ENCODE measurements at places on chromosomes 6 and 20.

- no peak for DNase-seq
These were observed 2.6 kb downstream of the TRERF1 start for GRCh38 chr6:42448927-42449659.

DNA sequence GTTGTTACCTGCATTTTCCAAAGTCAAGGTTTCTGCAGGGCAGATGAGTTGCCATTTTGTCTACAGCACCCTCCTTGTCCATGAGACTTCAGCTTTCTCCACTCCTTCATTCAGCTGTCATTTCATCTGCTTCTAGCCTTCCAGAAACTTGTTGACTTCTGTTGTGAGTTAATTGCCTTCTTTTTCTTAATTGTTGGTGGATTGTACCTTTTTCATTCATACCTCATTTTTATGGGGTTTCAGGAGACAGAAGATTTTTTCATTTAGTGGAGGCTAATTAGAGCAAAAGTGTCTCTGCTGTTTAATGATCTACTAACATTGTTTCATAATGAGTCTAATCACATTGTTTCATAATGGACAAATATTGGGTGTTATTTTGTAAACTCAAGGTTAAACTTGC, 7.5 kb upstream of the SUMO4 start:
- no peak for DNase-seq

DNA sequence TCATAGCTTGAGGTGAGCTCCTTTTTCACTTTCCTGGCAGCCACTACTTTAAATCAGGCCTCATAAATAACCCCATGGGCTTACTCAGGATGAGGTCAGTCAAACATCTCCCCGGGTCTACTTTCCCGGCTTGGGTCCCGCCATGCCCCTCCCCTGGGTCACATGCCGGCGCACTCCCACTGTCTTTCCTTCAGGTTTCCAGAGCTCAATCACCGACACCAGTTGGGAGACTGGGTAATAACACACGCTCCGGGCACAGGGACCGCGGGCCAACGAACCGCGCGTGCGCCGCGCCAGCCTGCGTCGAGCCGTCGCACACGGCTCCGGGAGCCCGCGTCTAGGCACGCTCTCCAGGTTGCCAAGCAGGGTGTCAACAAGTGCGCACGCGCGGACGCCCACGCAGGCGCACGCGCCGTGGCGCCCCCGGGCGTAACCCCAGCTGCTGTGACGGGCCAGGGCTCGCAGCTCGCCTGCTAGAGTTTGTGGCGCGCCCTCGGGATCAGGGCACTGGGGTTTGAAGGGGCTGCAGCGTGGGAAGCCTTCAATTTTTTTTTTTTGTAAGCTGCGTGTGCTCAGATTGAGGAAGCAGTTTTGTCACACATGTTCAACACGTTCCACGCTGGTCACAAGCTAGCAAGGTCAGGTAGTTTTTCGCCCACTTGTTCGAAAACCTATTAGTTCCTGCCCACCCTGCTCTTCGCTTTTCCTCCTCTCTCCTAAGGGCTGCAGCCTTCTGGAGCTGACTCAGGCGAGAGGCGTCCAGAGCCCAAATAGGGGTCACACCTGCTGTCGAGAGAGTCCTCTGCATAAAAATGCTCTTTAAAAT, 31.8 kb downstream of the TFAP2B start:
- peak; percentile 5 for DNase-seq

- DNase-seq: no peak
These were observed 251.0 kb upstream of the NRSN1 start for GRCh38 chr6:23875006-23875405.

DNA sequence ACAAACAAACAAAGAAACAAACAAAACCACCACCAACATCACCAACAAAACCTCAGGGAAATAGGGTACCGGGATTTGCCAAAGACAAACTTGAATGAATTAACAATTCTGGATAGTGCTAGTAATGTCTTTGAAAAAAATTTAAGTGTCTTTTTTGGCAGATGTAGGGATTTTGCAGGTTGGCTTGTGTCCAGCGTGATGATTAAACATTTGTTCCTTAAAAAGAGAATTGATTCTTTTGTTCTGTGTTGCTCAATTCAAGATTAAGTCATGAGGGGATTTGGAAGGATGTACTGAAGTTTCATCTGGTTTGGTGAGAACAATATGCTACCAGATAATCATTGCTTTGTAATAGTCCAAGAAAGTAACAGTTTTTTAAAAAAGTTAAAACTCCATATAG, 125.1 kb upstream of the HS3ST5 start:
- no peak for DNase-seq

GRCh38 chr20:36141310-36141709, 13.2 kb upstream of the EPB41L1 start:
- DNase-seq: no peak

DNA sequence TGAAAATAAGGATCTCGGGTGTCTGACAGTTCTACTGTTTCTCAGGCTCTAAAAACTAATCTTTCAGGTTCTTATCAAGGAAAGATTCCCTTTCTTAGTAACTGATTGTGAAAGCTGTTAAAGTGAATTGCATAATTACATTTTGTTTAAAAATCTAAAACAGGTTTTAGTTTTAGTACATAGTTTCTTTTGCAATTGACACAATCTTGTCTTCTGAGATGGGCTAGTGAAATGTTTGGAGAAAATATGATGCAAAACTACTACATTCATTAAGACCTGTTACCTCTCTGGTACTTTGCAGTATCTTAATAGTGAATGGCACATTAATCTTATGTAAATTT, 298.4 kb downstream of the UTRN start:
- DNase-seq: no peak

- DNase-seq: no peak
These were observed 101.4 kb downstream of the PERP start for GRCh38 chr6:138005846-138006245.

GRCh38 chr6:37517411-37517812, 17.7 kb upstream of the CCDC167 start:
- DNase-seq: no peak

GRCh38 chr20:35891375-35891774, 62.9 kb downstream of the SCAND1 start:
- peak; percentile 80 for DNase-seq

DNA sequence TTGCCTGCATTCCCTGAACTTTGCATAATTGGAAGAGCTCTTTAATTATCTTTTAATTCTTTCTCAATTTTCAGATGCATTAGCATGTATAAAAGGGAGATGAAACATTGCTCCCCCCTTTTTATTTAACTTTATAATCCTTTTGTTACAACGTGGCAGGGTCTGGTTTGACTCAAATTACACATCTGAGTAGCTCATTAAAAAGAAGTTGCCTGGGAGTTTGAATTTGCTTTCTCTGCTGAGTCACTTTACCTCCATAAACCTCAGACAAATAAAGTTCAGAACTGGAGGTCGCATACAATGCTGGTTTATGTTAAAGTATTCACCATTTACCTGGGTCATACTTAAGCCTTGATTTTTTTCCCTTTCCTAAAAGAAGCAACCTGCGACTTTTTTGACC, 495.2 kb downstream of the PREX1 start:
- DNase-seq: peak; percentile 11

- DNase-seq: no peak
These were observed 36.5 kb downstream of the TRAM2 start for GRCh38 chr6:52540286-52540902.

DNA sequence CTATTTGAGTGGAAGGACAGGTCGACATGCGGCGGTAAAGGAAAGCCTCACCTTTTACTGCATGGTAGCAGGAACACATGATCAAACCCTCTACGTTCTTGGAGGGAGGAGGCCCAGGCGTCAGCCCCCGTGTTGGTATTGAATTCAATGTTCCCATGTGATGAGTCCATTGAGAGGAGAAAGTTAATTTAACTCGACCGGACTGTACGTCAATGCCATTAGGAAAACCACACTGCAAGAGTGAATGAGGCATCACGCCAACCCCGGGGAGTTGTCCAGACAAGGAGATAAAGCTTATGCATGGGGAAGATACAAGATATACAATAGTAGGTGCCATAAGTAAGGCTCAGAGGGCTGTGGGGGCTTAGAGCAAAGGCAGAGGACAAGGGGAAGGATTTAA, 213.9 kb upstream of the ECI2 start:
- DNase-seq: no peak

GRCh38 chr6:116176596-116176995, 50.7 kb upstream of the COL10A1 start:
- no peak for DNase-seq

DNA sequence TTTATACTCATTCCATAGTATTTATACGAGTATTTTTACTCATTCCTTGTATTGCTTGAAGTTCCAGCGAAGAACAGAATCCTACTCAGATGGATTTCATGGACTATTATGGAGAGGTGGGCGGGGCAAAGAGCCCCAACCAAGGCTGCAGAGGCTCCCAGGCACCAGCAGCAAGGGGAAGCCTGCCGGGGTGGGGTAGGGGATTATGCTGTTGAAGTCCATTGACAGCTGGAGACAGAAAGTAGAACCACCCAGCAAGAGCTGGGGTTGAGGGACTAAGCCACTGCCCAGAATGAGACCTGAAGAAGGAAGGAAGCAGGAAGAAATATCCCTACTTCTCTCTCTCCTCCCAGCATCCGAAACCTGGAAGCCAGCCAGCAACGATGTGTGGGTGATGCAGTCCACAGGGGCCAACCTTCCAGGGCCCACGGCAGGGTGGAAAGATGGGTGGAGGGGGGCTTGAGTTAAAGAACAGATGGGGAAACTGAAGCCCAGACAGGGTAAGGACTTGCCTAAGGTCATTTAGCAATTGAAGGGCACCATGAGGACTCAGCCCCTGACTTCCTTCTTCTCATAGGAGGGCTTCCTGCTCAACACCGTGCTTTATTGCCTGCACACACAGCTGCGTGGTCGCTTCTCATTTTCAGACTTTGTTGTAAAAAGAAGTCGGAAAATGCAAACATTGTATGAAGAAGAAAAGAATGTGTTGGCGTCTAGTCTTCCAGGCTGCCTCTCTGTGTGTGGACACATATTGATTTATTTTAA, 18.3 kb upstream of the GTSF1L start:
- DNase-seq: no peak

DNA sequence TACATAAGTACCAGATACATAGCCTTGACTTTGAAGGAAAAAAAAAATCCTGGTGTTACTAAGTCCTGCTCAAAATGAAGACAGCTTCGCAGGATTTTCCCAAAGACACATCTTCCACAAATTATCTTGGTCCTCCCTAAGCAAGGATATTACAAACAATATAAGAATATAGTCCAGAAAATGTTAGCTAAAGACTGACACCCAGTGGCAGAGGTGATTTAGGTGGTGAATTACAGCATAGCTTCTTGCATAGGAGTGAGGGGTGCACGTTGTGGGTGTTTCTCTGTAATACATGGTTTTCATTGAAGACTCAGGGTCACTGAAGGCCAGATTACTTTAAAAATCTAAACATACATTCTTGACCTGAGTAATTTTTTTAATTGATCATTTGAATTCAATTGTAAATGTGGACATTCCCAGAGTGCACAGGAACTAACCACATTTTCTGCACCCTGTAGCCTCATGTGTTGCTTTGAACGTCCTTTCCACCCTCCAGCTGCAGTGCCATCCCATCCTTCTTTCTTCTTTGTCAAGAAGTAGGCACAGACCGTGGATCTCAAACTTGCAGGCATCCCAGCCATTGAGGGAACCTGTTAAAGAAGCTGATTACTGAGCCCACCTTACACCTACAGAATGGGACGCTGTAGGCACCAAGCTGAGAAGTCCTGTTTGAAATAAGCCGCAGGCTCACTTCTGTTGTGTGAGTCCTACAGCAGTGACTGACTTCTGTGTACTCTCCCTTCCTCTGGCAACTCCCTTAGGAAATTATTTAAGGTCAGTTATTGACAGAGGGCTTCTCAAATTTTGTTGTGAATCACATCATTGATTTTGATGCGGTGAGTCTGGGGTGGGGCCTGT, 102.6 kb downstream of the PERP start:
- DNase-seq: peak; percentile 5

DNA sequence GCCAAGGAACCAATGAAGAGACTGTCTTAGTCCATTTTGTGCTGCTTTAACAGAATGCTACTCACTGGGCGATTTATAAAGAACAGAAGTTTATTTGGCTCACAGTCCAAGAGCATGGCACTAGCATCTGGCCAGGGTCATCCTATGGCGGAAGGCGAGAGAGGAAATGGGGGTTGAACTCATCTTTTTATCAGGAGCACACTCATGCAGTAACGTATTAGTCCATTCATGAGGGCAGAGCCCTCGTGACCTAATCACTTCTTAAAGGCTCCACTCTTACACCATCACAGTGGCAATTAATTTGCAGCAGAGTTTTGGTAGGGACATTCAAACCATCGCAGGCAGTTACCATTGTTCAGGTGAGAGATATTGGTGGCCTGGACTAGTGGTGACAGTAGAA, 8.5 kb downstream of the ARFGEF2 start:
- no peak for DNase-seq

- DNase-seq: no peak
These were observed 37.8 kb upstream of the ANKEF1 start for GRCh38 chr20:9996944-9997343.

DNA sequence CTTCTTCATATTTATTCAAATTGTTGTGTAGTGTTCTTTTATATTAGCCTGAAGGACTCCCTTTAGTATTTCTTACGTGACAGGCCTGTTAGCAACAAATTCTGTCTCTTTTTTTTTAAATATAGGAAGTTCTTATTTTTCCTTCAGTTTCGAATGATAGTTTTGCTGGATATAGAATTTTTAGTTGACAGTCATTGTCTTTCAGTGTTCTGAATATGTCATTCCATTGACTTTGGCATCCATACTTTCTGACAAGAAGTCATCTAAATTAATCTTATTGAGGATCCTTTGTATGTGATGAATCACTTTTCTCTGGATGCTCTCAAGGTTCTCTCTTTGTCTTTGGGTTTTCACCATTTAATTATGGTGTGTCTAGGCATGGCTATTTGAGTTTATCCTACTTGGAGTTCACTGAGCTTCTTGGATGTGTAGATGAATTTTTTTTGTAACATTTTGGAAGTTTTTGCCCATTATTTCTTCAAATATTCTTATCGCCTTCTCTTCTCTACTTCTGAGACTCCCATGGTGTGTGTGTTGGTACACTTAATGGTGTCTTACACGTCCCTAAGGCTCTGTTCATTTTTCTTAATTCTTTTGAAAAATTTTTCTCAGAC, 82.5 kb upstream of the GTSF1L start:
- no peak for DNase-seq

- DNase-seq: no peak
These were observed 38.7 kb downstream of the SLC35D3 start for GRCh38 chr6:136960781-136961180.

- no peak for DNase-seq
These were observed 6.0 kb downstream of the HLA-C start for GRCh38 chr6:31265926-31266325.

DNA sequence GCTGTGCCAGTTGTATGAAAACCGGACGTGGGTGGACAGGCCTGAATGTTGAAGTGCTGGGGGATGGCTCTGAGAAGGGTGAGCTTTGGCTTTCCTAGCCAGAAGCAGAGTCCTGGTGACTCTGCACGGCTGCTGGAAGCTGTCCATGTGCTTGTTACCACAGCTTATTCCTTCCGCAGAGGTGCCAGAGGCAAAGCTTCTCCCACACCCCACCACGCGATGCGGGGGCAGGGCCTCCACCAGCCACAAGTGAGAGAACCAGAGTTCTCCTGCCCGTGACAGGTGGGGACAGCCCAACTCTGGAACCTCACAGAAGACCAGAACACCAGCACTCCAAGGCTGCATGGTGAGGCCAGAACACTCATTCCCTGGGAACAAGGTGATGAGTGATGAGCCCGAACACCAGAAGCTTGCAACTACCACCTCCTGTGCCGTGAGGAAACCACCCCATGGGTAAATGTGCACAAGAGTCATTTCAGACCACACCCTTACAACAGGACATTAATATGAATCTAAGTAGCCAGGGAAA, 36.7 kb downstream of the JAG1 start:
- DNase-seq: no peak

- DNase-seq: peak; percentile 67
These were observed 223.7 kb upstream of the SULF2 start for GRCh38 chr20:48008850-48009515.

- DNase-seq: no peak
These were observed 1.4 kb downstream of the RREB1 start for GRCh38 chr6:7108964-7109836.

Measured in GM04504 (cell line).